ENCODE measurements at places on chromosomes 5 and 9.

GRCh38 chr9:134591082-134591571 lies 50.5 kb upstream of the COL5A1 start:
- no peak for DNase-seq

GRCh38 chr5:1648806-1649205 lies 125.0 kb upstream of the LPCAT1 start:
- no peak for DNase-seq

GRCh38 chr5:133968204-133968980 lies at the start of gene C5orf15:
C5orf15 (minus strand) TSS chr5:133968625; CDS start chr5:133968584, 41 bp downstream.
- DNase-seq = peak; percentile 80

DNA sequence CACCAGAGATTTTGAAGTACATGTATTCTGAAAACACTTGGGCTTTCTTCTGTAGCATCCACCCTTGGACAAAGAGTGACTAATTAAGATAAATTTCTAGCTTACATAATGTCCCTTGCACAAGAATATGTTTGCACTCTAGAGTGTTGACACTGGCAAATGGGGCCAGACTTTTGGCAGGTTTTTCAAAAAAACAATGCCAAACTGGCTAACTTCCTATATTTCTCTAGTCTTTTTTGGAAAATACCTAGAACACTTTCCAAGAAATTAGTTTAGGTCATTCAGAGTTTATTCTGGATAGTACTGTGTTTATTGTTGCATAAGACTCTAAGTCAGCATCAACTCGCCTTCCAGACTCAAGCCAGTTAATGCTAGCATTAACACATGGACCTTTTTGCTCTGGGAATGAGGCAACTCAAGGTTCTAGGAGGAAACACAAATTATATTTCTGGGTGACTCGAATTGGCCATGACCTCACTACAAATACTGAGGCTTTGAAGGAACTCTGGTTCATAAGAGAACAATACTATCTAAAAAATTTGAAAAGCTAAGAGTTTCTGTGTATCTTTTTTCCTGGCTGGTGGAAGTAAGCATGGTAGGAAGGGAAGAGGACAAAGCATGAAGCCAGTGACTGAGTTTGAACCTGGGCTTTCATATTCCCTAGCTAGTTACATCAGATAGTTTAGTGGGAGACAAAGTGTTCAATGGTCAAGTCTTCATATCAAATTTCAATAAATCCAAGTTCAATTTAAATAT lies 101.6 kb downstream of the NREP start:
- DNase-seq = no peak

DNA sequence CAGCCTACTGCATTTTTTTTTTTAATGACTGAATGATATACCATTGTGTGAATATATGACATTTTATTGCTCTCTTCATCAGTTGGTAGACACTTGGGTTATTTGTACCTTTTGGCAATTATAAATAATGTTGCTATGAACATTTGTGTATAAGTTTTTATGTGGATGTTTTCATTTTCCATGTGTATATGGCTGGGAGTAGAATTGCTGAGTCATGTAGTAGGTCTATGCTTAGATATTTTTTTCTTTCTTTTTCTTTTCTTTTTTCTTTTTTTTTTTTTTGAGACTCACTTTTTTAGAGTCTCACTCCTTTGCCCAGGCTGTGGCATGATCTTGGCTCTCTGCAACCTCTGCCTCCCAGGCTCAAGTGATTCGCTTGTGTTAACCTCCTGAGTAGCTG lies 32.9 kb upstream of the FAM120AOS start:
- no peak for DNase-seq

- no peak for DNase-seq
These were observed 42.7 kb downstream of the SECISBP2 start for GRCh38 chr9:89361031-89361430.

DNA sequence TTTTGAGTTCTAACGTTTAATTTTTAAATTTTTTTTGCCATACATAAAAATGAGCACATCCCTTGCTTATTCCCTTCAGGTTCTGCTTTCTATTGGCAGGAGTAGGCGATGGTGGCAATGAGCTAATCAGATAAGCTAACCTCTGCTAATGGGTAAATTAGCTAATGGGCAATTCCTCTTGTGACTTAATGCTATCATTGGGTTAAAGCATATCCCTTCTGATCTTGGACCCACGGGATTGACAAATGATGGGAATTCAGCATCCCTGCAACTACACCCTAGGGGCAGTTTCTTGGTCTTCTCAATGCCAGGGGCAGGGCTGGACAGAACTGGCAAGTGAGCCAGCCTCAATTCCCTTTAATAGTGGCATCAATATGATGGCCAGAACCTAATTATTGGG lies 70.2 kb upstream of the IL12B start:
- no peak for DNase-seq

DNA sequence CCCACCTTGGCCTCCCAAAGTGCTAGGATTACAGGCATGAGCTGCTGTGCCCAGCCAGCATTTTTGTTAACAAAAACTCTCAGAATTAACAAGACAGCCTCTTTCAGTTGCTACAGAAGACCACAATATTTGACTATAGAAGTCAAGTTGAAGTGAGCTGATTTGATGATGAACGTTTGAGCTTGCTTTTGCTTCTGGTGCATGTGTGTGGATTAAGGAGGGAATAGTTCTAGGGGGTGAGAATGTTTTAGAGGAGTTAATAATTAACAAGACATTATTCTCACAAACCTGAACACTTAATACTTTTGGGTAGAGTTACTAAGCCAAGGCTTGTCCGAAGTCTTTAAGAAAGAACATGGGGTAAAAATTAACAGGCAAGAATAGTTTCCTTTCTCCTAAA lies 191.6 kb downstream of the TENT4A start:
- no peak for DNase-seq

- DNase-seq = no peak
These were observed 20.3 kb upstream of the TERT start for GRCh38 chr5:1315018-1315708.

DNA sequence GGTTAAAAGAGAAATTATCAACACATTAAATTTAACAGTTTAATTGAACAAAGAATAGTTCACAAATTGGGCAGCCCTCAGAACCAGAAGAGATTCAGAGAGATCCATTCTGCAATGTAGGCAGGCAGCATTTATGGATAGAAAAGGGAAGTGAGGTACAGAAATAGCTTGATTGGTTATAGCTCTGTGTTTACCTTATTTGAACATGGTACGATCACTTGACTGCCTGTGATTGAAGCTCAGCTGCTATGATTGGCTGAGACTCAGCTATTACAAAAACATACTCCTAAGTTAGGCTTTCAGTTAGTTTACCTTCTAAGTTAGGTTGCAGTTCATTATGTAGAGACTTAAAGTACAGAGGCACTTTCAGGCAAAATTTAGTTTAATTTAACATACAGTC lies 7.3 kb downstream of the CNTRL start:
- DNase-seq = no peak

GRCh38 chr9:133531293-133531692 lies 3.2 kb upstream of the ADAMTSL2 start:
- DNase-seq = no peak
